ENCODE measurements at places on chromosomes 2 and 18. TPM values are rescaled to one million over a fixed set of nuclear protein-coding genes. Genes with fewer than 3 reads are reported as not detected.

DNA sequence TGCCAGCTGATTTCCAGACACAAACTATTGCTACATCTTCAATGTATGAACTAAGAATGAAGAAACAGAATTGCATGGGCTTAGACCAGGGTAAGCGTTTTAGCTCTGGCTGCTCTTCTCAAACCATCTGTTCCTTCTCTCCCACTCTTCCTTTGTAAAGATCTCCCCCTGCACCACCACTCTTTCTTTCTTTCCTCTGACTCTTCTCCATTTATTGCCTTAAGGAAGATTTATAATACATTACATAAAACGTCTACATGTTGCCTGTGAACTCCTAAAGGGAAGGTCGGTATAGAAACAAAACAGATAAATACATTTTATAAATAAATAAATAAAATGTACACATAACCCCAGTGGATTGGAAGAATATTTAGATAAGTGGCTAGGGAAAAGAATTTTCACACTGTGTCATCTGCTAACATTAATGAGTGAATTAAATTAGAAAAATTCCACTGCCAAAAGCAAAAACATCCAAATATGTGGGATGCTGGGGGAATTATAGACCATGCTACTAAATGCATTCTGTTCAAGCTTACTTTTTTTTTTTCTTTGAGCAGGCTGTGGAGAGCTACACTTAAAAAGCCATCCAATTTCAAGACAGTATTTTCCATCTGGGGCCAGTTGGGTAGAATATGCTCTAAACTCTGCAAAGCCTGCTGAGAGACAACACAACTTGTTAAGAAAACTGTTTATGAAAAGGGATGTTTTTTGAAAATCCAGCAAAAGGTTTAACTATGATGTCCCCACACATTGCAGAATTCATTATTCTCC, 41.5 kb downstream of the NCKAP5 start:
- no peaks in the 10 kb centered on the region for H3K36me3 ChIP-seq
- H3K27me3 ChIP-seq = peaks cover 2% of the 10 kb centered on the region
- no peak for DNase-seq
- no peak overlapping the region for H3K4me3 ChIP-seq
- H3K27ac ChIP-seq = no peak overlapping the region

GRCh38 chr18:76842837-76843530, 20.6 kb downstream of the ZNF236 start:
- no peak for DNase-seq
- H3K4me1 ChIP-seq = peaks cover 8% of the 10 kb centered on the region
- H3K36me3 ChIP-seq = no peaks in the 10 kb centered on the region
- H3K27ac ChIP-seq = peak overlapping the region; percentile 36
- H3K4me3 ChIP-seq = no peak overlapping the region
- H3K27me3 ChIP-seq = peaks cover 4% of the 10 kb centered on the region

DNA sequence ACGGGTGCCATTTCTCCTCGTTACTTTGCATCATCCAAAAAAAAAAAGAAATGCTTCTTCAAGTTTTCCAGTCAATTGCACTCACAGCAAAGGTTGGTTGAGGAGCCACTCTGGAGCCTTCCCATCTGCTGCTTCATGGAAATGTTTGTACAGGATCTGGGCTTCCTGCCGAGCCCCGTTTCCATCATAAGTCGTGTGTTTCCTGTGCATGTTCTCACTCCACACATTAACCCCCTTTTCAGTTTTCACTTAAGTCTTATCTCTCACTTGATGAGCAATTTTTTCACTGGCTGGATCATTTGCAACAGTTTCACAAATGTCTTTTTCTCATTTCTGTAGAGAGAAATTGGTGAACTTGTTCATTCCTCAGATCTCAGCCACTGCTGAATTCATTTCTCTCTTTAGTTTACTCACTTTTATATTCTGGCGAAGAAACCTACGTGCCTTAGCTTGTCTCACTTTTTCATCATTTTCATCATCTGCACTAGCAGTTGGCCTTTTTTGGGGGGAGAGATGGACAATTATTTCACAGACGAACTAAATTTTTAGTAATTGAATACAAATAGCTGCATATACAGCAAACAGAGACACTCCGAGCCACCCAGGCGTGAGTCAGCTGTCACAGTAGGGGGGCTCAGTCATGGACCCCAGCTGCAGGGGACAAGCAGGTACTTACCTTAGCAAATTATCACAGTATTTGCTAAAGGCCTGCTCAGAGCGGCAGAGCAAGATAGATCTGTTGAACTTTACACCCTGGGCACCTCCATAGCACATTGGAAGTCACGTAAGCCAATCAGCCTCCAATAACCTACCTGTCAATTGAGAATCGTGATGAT, 750.8 kb upstream of the ID2 start:
- no peak overlapping the region for H3K27ac ChIP-seq
- H3K27me3 ChIP-seq = no peaks in the 10 kb centered on the region
- no peak for DNase-seq
- no peaks in the 10 kb centered on the region for H3K36me3 ChIP-seq
- H3K4me3 ChIP-seq = no peak overlapping the region

DNA sequence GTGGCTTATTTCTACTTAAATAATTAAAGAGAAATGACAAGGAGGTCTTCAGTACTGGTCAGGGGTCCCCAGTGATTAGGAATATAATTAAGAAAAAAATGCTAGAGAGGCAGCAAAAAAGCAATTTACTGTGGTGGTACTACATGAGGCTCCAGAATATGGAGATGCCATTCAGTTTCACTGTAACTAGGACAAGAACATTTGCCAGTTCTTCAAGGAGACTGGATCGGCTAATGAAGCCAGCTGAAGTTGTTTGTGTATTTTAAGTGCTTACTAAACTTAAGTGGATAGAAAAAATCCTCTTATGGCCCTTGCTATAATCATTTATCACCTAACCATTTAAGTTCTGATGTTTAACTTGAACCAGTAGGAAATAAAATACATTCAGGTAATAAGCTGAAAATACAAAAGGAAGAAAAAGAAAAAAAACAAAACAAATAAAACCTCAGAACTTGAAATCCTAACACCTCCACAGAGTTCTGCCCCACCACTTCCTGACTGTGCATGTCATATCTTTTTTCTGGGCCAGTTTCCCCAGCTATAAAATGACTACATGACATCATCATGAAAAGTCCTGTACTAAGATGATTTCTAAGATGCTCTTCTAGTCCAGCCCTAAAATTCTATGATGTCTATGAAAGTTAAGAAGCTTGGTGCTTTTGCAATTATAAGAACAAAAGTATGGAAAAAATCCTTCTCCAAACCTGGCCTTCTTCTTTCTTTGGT, 98.0 kb downstream of the TRABD2A start:
- no peak overlapping the region for H3K4me3 ChIP-seq
- H3K27me3 ChIP-seq = no peaks in the 10 kb centered on the region
- no peak overlapping the region for H3K27ac ChIP-seq
- no peak for DNase-seq

DNA sequence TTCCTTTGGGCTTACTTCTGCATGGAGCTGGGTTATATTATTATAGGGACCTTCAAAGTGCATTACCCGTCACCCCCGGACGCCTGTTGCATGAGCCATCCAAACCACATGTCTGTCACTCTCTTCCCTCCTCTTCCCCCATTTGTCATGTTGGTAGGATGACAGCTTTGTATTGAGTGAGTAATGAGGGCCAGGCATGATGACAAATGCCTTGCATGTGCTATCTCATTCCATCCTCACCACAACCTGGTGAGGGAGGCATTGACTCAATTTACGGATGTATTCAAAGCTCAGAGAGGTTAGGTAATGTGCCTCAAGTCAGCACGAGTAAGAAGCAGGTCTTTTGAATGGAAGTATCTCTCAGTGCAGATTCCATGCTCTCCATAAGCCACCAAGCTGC, 510.5 kb upstream of the TNP1 start:
- peaks cover 3% of the 10 kb centered on the region for H3K27me3 ChIP-seq
- H3K4me1 ChIP-seq = peaks cover 24% of the 10 kb centered on the region
- H3K36me3 ChIP-seq = no peaks in the 10 kb centered on the region
- H3K27ac ChIP-seq = no peak overlapping the region
- H3K4me3 ChIP-seq = no peak overlapping the region

C2orf80 gene
- total RNA-seq = not detected

CHRND gene
- not detected for total RNA-seq

All from endothelial cell (in vitro differentiated cells).